CMK (cell line): ENCODE measurements at places on chromosomes 2 and 18.

- no peak for DNase-seq
Measured at GRCh38 chr2:15649561-15650255, 58.0 kb downstream of the DDX1 start.

GRCh38 chr2:186503827-186504606 lies 18.0 kb downstream of the ZC3H15 start:
- DNase-seq: no peak

- DNase-seq: no peak
Measured at GRCh38 chr2:25273985-25274535, 67.7 kb downstream of the DNMT3A start.

- no peak for DNase-seq
Measured at GRCh38 chr2:84187258-84187657, 271.8 kb downstream of the SUCLG1 start.

GRCh38 chr2:24163601-24164000 lies 11.3 kb upstream of the FAM228A start:
- DNase-seq: no peak
